Activated CD4-positive, CD25-positive, alpha-beta regulatory T cell (primary cell): ENCODE measurements at places on chromosomes 6 and 20.

DNA sequence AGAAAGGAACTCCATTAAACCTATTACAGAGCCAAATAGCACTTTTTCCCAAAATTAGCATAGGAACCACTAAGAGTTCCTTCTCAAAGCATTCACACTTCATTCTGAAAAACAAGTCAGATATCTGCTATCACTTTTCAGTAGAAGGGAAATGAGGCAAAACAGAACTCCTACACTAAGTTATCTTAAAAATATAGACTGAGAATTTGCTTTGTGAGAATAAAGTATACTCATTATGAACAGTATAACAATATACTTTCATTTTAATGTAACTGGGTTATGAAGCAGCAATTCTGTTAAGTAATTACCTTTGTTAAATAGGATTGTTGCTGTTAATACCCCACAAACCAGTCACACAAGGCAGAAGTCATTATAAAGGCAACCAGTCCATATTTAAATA lies 8.7 kb downstream of the MTRF1L start:
- DNase-seq = no peak

DNA sequence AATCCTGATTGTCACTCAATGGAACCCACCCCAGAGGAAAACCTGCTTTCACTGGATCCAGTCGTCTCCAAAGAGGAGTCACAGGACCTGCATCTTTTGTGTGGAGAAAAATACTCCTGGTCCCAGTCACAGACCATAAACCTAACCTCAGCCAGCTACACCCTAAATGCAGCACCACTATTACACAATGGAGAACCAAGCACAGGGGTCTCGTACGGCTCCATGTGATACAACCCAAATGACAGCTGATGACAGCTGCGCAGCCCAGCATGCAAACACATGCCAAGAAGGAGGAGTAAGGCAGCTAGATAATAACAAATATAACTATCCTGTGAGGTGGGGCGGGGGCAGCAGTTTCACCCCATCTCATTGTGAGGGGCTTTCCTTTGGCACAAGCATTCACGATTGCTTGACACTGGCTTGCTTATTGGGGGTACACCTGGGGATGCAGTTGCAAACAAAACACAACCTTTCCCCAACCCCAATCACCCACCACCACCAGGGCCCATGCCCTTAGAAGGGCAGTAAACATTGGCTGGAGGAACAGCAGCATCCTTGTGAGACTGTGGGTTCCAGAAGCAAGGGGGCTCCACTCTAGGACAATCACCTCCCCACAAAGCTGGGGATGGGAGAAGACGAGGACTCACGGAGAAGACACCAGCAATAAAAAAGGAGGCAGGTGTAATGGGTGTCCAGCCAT lies 51.5 kb downstream of the TRERF1 start:
- no peak for DNase-seq

DNA sequence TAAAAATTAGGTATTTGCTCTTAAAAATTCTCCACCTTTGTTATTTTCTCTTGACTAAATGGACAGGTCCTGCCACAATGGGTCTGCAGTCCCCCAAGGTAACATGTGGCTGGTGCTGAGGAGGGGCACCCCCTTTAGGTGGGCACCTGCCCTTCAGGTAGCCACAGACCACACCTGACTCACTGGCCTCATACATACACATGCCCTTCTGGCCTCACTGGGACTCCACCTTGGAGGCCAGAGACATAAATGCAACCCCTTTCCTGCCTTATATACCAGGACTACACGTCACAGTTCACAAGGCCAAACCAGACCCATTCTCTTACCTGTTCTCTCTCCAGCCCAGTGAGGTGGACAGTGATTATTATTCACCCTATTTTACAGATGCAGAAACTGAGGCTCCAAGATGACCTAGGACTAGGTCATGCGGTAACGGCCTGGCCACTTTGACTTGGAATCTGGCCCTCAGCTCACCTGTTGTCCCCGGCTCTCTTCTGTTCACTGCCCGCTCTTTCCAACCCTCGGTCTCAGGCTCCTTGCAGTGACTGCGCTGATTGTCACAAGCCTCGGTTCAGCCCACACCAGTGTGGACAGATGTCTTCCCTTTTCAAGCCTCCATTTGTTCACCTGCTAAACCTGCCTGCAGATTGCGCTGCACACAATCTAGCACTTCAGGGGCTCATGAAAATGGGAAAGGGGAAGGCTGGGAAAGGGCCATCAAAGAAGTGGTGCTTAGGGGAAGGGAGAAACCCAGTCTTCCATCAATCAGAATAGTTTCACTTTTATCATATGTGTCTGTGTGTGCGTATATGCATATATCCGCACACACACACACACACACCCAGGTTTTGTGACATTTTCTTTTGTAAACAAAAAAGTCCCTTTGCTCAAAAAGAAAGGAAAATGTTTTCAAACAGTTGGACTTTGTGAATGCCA lies 121.7 kb downstream of the BCAS1 start:
- DNase-seq = no peak

- DNase-seq = no peak
Measured at GRCh38 chr6:85464260-85464644, 14.4 kb downstream of the NT5E start.

DNA sequence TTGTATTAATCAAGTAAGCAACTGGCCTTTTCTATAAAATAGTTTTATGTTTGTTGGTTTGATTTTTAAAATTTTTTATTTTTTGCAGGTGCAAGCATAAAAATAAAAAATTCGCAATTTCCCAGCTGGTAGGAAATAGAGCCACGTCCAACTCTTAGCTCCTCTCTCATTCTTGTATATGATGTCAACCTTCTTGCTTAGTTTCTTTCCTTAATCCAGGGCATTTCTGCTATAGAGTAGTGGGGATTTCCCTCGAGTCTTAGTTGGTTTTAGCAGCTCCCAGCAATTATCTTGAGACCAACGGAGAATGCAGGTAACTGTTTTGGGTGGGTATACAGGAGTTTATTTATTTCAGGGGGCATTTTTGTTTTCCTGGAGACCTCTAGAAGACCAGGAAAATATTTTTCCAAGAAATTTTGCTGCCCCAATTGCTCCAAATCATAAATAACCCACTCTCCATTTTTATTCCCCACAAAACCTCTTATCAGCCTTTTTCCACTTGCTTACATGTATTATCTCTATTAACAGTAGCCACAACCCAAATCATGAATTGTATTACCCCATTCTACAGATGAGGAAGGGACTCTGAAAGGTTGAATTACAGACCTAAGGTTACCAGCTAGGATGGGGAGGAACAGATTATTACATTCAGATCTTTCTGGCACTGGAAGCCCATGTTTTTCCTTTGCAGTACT lies 18.4 kb downstream of the PHACTR2 start:
- DNase-seq = no peak

DNA sequence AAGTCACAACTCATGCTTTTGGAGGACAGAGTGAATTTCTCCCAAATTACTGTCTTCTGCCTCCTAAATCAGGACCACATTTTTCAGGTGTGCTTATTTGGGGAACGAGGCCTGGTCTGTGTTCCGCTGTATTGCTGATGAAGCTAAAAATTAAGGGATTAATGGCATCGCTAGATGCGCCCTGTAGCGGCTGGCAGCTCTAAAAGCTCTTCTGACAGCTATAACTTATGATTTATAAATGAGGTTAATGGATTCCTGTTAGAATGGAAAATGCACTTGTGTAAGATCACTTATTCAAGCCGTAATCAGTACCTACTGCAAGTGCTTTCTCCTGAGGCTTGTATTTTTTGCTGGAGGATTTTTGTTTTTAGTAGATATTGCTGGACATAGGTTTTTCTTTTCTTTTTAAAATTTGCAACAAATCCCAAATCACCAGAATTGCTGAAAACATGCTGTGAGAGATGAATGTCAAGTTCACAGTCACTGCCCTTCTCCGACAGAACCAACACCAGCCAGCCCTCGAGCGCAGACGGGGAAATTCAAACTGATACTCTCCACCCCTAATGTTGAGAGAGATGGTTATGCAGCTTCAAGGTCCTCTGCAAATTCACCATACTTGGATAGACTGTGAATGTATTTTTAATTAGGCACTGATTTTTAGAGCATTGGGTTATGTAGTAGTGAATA lies 49.1 kb downstream of the AKAP12 start:
- DNase-seq = no peak

DNA sequence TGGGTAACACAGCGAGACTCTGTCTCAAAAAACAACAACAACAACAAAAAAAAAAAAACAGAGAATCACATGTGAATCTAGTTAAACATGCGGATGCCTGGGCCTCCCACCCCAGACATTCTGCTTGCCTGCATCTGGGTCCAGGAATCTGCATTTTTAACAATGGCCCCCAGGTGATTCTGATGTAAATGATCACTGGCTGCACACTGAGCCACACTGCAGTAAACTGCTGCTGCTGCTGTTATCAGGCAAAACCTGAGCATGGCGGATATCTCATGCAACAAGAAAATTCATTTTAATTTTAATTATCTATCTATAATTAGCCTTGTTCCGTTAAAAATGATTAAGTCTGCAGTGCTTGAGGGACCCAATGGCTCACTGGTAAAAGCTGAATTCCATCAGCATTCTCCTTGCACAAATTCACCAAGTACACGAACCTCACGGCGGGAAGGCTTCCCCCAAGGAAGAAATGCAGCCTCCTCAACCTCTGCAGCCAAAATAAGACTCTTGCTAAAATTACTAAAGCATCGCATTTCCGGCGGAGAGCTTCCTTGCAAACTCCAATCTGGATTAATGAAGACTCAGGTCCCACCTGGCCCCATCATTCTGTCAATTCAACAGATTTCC lies 81.6 kb upstream of the SNX9 start:
- DNase-seq = no peak

DNA sequence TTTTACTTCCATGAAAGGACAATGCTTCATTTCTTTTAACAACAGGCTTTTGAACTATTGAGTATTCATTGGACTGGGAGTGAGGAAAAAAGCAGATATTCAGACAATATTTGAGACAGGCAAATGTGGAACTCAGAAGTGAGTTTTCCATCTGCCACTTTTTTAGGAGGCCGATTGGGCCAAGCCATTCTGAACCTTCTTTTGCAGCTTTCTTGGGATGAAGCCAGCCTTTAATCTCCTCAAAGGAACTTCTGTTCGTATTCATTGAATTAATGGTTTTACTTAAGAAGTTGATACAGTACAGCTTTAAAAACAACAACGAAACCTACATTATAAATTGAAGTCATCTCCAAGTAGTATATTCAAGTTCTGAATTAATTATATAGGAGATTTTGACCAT lies 187.1 kb upstream of the RNF217 start:
- no peak for DNase-seq

DNA sequence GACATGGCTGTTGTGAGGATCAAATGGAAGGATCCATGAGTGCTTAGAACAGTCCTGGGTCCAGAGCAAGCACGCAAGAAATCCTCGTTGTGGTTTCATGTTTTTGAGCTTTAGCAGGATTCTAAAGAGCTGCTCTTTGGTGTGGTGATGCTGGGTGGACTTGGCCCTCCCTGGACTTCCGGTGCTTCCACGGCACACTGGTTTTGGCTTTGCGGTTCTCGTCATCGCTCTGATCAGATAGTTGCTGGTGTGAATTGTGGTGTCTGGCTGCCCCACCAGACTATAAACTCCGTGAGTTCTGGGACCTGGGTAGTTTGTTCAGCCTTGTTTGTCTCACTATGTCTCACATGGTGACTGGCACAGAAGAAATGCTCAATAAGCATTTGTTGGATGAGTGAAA lies 3.3 kb downstream of the HNF4A start:
- no peak for DNase-seq

GRCh38 chr20:51237278-51237677 lies 214.4 kb upstream of the KCNG1 start:
- no peak for DNase-seq

DNA sequence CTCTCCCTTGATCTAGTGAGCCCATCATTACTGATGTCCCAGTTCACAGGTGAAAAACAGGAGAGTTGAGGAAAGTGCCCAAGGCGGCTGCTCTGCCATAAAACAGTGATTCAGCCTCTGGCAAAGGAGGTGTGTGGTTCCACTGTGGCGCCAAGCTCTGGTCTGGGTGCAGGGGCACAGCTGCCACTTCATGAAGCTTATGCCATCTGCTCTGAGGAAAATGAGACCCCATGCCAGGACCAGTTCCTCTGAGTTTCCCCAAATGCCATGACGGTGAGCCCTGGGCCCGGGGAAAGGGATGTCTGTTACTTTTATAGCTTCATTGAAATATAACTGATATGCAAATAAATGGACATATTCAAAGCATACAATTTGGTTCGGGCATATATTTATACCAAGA lies 33.7 kb upstream of the ZBP1 start:
- DNase-seq = no peak

DNA sequence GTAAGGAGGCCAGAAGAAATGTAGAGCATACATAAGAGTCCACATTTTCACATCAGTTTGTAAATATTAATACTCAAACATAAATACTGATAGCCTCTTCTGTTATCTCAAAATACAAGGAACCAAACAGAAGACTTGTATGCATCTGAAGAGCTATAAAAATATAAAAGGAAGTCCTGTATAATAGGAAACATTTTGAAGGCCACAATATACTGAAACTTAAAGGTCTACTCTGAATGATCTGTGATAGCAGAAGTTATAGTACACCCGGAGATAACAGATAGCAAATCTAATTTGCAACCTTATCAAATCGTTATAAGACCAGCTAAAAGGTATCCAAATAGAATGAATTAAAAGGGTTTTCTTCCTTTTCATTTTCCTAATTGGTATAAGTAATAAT lies 111.2 kb downstream of the HIVEP2 start:
- DNase-seq = no peak

GRCh38 chr6:152142105-152142504 lies 334.6 kb downstream of the ESR1 start:
- DNase-seq = no peak

DNA sequence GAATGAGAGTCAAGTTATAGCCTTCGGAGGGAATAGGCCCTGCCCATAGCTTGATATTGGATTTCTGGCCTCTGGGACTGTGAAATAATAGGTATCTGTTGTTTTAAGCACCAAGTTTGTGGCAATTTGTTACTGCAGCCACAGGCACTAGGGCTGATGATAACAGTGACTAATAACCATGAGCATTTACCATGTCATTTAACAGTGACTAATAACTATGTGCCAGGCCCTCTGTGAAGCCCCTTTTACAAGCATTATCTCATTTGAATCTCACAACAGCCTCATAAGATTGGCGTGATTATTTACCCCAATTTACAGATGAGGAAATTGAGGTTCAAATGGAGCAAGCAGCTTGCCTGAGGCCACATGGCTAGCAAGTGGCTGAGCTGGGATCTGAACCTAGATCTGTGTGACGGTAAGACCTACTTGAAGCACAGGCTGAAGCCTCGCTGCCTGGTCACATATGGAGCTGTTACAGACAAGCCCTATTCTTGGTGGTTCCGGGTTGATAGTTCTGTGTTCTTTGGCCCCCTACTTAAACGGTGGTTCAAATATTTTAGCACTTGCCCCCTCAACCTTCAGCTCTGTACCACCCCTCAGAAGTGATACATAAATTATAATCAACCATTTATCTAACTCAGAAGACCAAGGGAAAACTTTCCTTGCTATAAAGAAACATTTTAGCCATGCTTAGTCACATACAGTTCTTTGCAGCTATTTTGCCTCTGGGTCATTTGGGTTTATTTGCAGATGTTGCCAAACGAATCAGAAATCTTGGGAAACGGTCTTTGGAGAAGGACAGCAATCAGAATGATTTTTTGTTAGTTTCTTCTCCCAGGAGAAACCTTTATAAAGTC lies 98.3 kb downstream of the ELOVL5 start:
- no peak for DNase-seq
